ENCODE measurements at places on chromosomes 2 and 18.

GRCh38 chr18:33577685-33578517, at the start of gene ASXL3:
Gene ASXL3 (plus strand): TSS chr18:33578219. CDS start chr18:33578632, 413 bp downstream.
- DNase-seq, result peak; percentile 54

- no peak for DNase-seq
Observed at GRCh38 chr2:45728458-45728942, 77.0 kb downstream of the PRKCE start.

GRCh38 chr2:11580697-11581096, 46.9 kb downstream of the GREB1 start:
- no peak for DNase-seq

GRCh38 chr2:10501980-10502802, 54.1 kb upstream of the ODC1 start:
- DNase-seq, result no peak

GRCh38 chr2:69386360-69386759, 667 bp downstream of the GFPT1 start:
- DNase-seq, result no peak

- peak; percentile 93 for DNase-seq
Observed at GRCh38 chr2:68287580-68288441, 31.9 kb downstream of the CNRIP1 start.

- DNase-seq, result no peak
Observed at GRCh38 chr2:28063492-28063962, 173.0 kb downstream of the BABAM2 start.

GRCh38 chr2:170717599-170717963, 2.4 kb downstream of the SP5 start:
- DNase-seq, result no peak

DNA sequence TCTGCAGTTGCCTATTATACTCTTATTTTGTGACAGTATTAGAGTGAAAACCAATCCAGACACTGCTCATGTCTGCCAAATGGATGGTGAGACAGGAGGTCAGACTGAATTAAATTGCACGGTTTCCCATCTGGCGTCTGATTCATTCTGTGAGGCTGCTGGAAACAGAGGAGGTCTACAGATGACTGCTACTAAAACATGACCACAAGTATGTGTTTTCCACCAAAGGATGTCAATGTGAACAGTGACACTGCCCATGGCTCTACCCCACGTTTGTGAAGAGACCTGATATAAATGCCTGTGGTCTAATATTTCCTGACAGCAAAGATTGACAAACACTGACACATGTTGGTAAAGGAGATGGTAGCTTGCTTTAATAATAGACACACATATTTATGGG, 104.3 kb upstream of the ST6GAL2 start:
- DNase-seq, result no peak

GRCh38 chr2:202373490-202373889, 2.6 kb upstream of the BMPR2 start:
- DNase-seq, result no peak

GRCh38 chr2:215811409-215812345, 201.7 kb downstream of the MREG start:
- DNase-seq, result peak; percentile 88

DNA sequence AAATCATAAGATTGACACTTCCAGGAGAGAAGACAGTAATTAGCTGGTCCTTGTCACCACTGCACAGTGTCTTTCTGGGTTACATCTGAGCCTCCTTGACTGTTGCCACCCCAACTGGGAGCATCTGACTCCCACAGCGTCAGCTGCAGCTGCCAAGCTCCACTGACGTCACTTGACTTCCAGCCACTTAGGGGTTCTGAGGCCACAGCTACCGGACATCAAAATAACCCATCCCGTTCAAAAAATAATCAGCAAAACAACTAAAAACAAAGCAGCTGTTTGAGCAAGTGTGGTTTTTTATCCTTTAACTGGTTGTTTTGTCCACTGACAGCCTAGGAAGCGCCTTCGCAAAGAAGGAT, 206.5 kb upstream of the AGAP1 start:
- DNase-seq, result no peak

DNA sequence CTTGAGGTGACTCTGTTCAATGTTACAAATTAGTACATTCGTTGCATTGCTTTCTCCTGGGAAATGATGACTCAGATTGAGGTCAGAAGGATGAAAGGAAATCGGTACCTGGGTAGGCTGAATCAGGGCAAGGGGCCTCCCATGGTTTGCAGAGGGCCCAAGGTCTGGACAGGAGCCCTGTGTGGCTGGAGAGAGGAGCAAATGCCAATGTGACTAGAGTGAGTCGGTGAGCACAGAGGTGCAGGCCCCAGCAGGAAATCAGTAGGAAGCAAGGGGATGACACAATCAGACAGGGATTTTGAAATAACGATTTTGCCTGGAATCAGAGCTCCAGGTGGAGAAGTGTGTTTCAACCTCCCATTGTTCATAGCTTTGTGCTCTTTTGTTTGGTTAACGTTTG, 118.9 kb downstream of the CCDC102B start:
- no peak for DNase-seq
